ENCODE measurements at places on chromosomes 1 and 21. TPM values are rescaled to one million over a fixed set of nuclear protein-coding genes. Genes with fewer than 3 reads are reported as not detected.
A peak's percentile ranks its signal among the peaks of the same experiment; 100 is the strongest.

DNA sequence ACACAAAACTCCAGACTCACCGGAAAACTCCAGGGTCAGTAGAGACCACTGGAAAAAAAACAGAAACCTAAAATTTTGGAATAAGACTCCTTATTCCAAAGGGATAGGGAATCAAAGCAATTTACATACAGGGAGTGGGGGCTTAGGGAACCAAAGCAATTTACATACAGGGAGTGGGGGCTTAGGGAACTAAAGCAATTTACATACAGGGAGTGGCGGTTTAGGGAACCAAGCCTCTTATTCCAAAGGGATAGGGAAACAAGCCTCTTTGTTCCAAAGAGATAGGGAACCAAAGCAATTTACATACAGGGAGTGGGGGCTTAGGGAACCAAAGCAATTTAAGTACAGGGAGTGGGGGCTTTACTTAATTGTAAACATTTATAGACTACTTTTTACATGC lies 28.4 kb upstream of the TTLL7 start:
- DNase-seq = no peak

DNA sequence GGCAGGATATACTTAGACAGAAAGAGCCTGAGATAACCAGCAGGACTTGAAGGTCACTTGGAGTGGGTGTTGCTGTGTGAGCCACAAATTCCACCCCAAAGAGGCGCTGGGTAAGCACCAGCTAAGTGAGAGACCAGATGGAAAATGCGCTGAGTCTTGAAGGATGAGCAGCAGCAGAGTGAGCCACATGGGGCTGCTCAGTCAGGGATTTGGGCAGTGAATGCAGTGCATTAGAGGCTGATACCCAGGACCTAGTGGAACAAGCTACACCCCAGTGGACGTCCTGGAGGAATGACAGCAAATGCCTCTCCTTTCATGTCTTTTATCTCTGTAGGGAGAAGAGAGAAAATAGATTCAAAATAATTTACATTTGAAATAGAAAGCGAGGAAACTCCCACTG lies 11.3 kb downstream of the GRIK1 start:
- no peak for DNase-seq

DNA sequence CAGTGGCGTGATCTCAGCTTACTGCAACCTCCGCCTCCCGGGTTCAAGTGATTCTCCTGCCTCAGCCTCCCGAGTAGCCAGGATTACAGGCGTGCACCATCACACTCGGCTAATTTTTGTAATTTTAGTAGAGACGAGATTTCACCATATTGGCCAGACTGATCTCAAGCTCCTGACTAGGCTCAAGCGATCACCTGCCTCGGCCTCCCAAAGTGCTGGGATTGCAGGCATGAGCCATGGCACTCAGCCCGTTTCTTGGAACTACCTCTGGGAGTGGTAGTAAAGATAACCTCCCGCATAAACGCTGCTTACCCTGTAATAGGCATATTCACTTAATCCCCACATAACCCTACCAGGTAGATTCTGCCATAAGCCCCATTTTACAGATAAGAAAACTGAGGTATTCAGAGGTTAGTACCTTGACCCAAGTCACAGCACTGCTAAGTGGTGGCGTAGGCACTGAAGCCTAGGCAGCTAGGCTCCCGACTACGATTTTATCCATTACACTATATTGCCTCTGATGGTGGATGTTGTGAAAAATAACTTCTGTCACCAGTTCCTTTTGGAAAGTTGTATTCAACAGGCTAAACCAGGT lies 143.8 kb downstream of the SDCCAG8 start:
- DNase-seq = no peak

- DNase-seq = no peak
Measured at GRCh38 chr1:8465013-8465412, 147.1 kb downstream of the SLC45A1 start.

DNA sequence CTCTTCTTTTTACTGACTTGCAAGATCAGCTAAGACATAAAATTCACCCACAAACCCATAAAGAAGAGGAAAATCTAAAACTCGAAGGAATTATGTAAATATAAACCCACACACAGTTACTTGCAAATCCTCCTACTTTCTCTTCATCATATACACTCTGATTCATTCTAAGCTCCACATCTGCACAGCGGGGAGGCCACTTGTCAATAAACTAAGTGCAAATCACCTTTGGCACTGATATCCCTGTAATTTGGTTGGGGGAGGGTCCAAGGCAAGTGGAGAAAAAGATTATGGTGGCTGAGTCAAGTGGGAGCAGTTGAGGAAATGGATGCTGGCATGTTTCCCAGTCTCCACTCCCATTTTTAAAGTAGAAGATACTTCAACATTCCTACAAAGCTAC lies 596.5 kb downstream of the MATN1 start:
- no peak for DNase-seq

GRCh38 chr1:111755331-111756123 lies at the start of gene DDX20:
DDX20 (plus strand) TSS chr1:111755901; CDS start chr1:111755925, 24 bp downstream.
- peak; percentile 95 for DNase-seq

GRCh38 chr1:173771560-173771959 lies 52.9 kb upstream of the DARS2 start:
- no peak for DNase-seq

DNA sequence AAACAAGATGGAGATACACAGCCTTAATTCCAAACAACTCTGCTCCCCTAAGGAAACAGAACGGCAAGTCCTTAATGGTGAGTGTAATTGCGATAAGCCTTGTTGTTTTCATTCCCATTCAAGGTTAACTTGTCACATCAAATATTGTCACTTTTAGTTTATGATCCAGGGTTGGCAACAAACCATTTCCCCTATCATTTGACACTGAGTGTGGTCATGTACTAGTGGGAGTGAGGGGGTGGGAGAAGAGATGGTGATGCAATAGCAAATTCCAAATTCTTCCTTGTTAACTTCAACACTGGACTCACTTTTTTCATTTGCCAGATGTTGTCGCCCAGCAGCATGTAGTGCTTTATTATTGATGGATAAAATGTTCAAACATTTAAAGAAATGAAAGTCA lies 140.4 kb downstream of the ZNF326 start:
- DNase-seq = no peak

DNA sequence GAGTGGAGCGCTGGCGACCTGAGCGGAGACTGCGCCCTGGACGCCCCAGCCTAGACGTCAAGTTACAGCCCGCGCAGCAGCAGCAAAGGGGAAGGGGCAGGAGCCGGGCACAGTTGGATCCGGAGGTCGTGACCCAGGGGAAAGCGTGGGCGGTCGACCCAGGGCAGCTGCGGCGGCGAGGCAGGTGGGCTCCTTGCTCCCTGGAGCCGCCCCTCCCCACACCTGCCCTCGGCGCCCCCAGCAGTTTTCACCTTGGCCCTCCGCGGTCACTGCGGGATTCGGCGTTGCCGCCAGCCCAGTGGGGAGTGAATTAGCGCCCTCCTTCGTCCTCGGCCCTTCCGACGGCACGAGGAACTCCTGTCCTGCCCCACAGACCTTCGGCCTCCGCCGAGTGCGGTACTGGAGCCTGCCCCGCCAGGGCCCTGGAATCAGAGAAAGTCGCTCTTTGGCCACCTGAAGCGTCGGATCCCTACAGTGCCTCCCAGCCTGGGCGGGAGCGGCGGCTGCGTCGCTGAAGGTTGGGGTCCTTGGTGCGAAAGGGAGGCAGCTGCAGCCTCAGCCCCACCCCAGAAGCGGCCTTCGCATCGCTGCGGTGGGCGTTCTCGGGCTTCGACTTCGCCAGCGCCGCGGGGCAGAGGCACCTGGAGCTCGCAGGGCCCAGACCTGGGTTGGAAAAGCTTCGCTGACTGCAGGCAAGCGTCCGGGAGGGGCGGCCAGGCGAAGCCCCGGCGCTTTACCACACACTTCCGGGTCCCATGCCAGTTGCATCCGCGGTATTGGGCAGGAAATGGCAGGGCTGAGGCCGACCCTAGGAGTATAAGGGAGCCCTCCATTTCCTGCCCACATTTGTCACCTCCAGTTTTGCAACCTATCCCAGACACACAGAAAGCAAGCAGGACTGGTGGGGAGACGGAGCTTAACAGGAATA lies 4.2 kb downstream of the TFAP2E start:
- peak; percentile 71 for DNase-seq

GRCh38 chr21:37208741-37209225 lies 58.4 kb downstream of the VPS26C start:
- no peak for DNase-seq

- DNase-seq = no peak
Measured at GRCh38 chr21:33937931-33938339, 22.3 kb upstream of the ATP5PO start.

DNA sequence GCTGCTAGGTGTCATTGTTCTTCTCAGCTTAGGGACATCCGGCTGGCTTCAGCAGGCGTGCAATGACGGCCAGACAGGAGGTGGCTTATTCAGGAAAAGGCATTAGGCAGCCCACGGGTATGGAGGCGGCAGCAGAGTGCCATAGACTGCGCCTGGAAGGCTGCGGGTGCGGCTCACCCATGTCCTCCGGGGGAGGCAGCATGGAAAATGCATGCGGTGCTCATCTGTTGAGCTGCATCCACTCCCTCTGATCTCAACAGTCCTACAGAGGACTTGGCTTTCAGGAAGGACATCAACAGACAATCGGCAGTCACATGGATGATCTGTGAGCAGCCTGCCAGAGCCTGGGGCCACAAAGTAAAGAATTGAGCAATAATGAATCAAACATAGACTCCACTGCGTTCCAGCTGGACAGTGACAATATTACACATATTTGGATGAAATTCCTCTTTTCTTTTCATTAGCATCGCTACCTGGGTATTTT lies 42.9 kb downstream of the UMODL1 start:
- no peak for DNase-seq

- no peak for DNase-seq
Measured at GRCh38 chr1:56380531-56380930, 198.8 kb downstream of the PLPP3 start.

DNA sequence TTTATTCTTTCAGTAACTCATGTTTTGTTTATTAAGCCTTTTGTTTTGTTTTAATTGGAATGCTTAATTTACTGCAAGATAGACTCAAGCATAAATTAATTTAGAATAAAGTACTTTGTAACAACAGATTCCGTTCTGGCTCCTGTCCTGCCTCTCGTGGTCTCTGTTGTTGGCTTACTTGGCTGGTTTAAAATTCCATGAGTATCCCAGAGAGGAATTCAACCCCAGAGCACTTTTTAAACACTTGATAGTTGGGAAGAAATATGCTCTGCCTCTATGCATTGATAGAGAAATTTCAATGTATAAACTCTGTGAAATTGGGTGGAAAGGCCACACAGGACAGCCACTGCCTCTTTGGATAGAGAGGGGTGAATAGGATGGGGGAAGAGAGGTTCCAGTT lies 89.7 kb downstream of the ATP5PO start:
- no peak for DNase-seq

- no peak for DNase-seq
Measured at GRCh38 chr21:32328595-32328994, 29.9 kb downstream of the MRAP start.

The SPRR5 gene
- total RNA-seq = not detected

The CAP1 gene
- total RNA-seq = 483 TPM

The IL10 gene
- not detected for total RNA-seq

The UBL4B gene
- not detected for total RNA-seq

The KCNA3 gene
- total RNA-seq = 16.6 TPM

The CATSPER4 gene
- not detected for total RNA-seq

The ZNF683 gene
- total RNA-seq = 0.27 TPM

The SPRR2F gene
- total RNA-seq = not detected
